ENCODE measurements at places on chromosomes 1 and 21.

GRCh38 chr21:33286600-33287456, 20.7 kb downstream of the IL10RB start:
- DNase-seq, result no peak

DNA sequence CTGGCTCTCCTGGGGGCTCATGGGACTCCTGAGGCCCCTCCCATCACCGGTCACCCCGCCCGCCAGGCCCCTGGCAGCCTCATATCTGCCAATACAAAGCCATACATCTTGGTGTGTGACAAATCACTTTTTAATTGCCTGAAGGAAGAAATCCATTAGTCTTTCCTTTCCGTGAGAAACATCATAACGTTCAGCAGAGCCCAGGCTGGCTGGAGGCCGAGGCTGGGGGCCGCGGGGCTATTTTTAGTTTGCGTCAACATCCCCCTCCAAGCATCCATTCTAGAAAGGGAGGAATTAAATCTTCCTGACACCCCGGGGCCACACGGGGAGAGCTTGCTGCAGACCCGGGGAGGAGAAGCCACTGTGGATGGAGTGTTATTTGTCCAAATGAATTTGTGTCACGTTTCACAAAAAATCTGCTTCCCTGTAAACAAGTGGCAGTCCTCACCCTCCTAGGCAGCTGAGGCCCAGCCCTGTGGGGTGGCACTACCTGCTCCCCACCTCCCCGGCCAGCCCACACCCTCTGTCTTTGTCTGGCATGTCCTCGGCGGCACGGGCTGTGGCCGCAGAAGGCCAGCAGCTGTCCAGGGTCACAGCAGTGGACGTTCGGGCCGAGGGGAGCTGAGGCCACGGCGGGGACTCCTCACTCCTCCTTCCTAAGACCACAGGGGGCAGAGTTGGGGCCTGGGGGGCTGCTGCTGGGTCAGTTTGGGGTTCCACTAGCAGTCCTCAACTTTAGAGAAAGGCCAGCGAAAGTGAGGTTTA, 236.9 kb upstream of the VAMP3 start:
- no peak for DNase-seq

DNA sequence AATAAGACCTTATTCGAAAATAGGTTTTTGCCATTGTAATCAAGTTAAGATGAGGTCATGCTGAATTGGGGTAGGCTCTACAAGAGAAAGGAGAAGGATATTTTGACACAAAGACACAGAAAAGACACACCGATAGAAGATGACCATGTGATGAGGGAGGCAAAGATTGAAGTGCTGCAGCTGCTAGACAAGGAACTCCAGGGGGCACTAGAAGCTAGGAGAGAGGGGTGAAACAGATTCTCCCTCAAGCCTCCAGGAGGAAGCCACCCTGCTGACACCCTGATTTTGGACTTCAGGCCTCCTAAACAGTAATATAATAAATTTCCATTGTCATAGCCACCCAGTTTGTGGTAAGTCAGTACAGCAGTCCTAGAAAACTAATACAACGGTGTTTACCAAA, 506.8 kb upstream of the CAMK1G start:
- DNase-seq, result no peak

GRCh38 chr1:200165493-200166220, 138.1 kb downstream of the NR5A2 start:
- DNase-seq, result no peak

DNA sequence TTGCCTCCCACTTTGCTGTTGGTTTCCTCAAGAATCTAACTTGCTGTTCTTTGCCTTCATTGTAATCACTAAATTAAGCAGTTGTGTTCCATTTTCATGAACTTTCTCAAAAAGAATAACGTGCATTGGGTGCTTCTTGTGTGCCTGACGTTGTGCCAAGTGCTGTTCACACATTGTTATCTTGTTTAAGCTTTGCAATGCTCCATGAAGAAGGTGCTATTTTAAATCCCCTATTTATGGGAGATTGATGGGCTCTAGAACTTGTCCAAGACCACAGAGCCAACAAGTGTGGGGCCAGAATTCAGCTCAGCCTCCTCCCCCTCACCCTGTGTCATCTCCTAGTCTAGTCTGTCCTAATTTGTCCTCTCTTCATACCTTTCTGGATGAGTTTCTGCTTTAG, 199.8 kb downstream of the C1orf94 start:
- no peak for DNase-seq

- DNase-seq, result no peak
Observed at GRCh38 chr1:167808690-167809089, 86.9 kb downstream of the MPZL1 start.

DNA sequence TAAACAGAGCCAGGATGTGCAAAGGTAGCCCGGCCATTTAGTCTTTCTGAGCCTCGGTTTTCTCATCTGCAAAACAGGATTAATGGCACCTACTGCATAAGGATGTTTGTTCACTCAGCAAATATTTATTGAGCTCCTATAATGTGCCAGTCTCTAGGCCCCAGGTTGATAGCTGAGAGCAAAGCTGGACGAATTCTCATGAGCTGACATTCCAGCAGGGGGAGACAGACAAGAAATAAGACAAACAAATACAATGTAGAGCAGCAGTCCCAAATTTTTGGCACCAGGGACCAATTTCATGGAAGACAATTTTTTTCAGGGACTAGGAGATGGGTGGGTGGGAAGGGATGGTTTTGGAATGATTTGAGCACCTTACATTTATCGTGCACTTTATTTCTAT, 74.3 kb upstream of the PAX7 start:
- DNase-seq, result no peak

DNA sequence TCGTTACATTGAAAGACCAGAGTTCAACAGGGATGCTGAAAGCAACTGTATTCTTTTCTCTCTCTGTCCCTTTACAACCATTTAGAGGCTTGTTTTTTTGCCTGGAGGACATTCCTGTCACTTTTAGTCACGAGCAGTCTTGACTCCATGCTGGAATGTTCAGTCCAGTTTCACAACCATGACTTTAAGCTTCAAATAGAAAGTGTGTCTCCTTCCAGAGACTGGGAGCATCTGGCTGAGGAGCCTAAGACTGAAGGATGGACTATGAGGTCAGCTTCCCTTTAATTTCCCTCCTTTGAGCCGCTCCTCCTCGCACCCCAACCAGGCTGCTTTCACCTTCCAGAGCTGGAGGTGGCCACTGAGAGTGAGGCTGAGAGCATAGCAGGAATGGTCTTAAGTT, 10.5 kb upstream of the RYR2 start:
- no peak for DNase-seq

- DNase-seq, result no peak
Observed at GRCh38 chr1:37570528-37571334, 14.0 kb downstream of the DNALI1 start.

GRCh38 chr1:9653491-9654050, 2.0 kb downstream of the PIK3CD start:
- DNase-seq, result no peak

- DNase-seq, result no peak
Observed at GRCh38 chr1:3244025-3244926, 175.3 kb downstream of the PRDM16 start.

GRCh38 chr1:94315552-94316116, 78.2 kb upstream of the ARHGAP29 start:
- DNase-seq, result no peak

Measured in stimulated activated CD4-positive, alpha-beta T cell treated with anti-CD3 and anti-CD28 coated beads, TNF-alpha, amount 100 ng/mL, for 1 hour (primary cell).